ENCODE measurements at places on chromosomes 2 and 18.

DNA sequence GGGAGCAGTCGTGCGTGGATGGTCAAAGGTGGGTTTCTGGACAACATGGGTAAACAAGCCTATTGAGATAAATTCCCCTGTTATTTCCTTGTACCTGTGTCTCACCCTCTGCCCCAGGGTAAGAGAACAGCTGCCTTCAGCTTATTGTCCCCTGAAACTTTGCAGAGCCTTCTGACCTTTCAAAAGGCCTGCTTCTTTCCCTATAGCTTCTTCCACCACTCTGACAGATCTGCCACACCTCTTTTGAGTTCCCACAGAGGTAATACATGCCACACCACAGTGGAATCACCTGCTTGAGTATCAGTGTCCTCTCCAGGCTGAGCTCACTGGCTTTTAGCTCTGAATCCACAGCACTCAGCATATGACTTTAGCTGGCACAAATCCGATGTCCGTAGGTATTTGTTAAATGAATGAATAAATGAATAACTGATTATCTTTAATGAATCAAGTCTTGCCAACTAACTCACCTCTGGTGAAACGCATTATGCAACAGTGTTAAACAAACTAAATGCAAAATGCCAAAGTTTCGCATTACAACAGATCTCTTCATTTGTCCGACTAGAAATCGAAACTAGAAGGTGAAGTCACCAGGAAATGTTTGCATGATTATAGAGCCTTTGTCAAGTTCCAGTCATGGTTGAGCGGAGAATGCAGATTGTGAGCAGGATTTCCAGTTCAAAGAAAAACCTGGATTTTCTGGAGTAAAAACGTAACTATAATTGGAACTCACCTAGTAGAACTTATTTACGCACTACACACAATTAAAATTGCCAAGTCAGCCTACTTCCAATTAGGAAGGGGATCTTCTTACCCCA lies 16.4 kb downstream of the DYNAP start:
- DNase-seq, result peak; percentile 99

GRCh38 chr2:161136696-161137324 lies 23.4 kb upstream of the TANK start:
- DNase-seq, result peak; percentile 80

DNA sequence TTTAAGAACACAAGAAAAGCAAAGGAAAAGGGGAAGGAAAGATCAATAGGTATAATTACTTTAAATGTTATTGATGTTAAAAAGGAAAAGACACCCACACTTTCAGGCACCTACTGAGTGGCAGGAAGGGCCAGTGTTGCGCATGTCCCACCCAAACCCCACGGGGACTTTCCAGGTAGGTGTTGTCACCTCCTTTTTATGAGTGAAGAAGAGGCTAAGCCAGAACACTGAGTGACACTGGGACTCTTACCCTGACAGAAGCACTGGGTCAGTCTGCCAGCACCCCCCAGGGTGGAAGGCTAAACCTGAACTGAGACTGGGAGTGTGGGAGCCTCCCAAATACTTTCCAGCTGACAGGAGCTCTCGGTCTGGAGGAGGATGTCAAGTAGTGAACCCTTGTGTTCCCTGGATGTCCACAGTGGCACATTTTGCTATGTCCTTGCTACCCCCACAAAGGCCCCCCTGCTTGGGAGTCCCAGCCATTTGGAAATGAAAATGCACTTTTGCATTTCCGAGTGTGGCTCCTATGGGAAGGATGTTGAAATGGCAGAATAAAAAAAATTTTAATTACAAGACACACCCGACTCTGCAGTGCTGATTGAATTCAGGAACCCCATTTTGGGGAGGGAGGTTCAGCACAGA lies 90.9 kb upstream of the SMAD2 start:
- DNase-seq, result no peak

GRCh38 chr2:120759543-120760331 lies 24.1 kb downstream of the GLI2 start:
- DNase-seq, result no peak

DNA sequence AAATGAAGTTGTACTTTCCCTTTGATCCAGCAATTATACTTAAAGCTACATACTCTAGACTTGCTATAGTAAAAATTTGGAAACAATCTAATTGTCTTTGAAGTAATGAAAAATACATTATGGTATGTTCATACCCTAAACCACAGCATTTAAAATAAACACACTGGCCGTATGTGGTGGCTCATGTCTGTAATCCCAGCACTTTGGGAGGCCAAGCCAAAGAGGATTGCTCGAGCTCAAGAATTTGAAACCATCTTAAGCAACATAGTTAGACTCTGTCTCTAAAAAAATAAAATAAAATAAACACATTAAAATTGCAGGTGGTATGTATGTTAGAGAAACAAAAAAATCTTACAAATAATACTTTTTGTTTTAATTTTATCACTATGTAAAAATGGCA lies 208.1 kb upstream of the KLHL14 start:
- no peak for DNase-seq

GRCh38 chr2:226888378-226888965 lies 52.6 kb downstream of the RHBDD1 start:
- DNase-seq, result no peak

DNA sequence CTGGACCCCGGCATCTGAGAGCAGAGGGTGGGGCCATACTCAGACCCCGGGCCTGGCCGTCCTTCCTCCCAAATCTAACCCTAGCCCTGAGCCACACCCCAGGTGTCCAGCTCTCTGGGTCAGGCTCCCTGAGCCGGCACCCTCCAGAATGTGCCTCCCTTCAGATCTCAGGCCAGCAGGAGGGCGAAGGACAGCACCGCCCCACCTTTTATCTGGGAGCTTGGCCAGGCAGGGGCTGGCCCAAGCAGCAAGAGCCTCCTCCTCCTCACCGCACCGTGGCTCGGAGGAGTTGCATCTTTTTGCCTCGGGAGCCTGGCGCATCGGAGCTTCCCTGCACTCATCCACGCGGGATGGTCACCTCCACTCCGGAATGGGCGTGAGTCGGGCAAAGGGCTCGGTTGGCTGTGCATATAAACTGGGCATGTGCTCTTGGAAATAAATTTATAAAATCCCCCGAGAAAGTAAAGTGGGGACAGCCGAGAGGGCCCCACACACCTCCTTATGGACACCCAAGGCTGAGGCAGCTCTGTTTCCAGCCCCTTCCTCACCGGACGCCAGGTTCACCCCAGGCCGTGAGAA lies 69.1 kb upstream of the CTDP1 start:
- no peak for DNase-seq

DNA sequence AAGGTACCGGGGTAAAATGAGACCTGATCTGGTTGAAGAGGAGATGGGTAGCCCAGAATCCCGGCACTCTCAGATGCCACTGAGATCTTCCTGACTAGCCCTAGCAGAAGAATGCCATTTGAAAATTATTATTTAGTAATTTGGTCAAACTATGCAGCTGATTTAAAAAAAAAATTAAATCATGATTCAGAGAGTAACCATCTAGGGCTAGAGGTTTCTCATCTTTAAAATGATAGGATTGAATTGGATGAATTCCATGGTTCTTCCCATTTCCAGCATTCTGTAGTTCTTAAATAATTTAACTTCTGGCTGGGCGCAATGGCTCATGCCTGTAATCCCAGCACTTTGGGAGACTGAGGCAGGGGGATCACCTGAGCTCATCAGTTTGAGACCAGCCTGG lies 106.1 kb downstream of the MYO1B start:
- no peak for DNase-seq

DNA sequence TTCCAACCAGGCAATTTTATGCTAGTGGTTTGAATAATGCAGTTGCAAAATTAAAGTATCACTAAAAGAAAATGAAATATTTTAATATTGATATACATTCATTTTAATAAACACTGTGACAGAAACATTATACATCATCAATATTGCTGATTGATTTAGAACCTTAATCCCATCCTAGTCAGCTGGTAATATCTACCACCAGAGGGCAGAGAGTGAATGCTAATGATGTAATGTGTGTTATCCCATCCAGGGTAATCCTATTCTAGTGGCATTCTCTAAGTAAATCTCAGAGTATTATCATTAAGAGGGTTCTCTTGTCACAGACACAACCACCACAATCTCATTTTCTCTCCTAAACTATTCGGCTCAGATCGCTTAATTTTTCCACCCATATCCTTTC lies 477.4 kb downstream of the CPS1 start:
- DNase-seq, result peak; percentile 6

DNA sequence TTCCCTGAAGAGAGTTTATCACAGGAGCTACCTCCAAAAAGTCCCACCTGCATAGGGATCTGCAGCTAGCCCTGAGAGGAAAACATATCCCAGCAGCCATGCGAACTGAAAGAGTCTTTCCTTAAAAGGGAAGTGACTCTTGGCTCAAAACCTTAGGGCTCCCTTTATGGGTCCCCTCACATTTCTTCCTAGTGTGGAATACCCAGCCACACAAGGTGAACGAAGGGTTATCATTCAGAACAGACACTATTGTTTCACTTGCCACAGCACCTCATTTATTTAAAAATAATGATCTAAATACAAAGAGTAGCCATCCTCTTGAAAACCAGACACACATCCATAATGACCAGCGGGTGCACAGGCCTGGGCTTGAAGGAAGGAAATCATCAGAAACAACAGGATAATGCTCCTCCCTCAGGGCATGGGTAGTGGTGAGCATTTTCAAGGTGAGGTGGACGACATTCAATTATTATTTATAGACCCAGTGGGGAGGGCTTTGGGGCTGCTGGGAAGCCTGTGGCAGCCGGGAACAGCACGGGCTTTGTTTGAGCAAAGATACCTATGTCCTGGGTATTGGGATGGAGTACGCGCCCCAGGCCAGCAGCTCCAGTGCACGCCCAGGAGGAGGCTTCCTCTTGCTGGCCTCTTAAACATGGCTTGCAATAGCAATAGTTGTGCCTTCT lies 119.0 kb upstream of the ITGA6 start:
- no peak for DNase-seq

DNA sequence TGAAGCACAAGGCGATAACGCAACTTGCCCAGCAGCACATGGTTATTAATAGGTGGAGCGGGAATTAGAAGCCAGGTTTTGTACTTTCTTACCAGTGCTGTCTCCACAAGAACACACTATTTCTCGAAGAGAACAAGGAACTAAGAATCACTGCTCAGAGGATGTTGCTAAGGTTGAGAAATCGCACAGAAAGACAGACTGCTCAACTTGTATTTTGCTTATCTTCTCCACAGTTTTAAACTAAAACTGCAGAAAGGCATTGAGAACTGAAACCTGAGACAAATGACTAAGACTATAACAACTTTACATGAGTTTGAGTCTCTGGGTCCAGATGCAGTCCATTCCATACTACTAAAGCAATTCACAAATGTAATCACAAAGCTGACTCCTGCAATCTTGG lies 6.2 kb downstream of the PRKD3 start:
- no peak for DNase-seq

DNA sequence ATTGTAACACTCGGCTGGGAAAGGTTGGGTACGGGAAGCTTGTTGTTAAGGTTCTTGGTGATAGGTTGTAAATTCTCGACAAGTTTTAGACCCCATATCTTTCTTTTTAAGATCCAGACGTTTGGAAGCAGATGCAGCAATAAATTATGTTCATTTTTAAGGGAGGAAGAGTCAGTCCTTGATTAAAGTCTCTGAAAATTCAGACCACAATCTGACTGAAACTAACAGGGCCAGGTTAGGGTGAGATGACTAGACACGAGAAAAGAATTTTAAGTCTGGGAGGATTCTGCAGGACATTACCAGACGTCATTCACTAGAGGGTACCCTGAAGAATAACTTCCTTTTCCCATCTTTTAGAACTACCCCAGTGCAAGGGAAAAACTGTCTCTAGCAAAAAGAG lies 16.1 kb downstream of the WIPF1 start:
- no peak for DNase-seq

GRCh38 chr2:43239981-43240765 lies 13.8 kb upstream of the ZFP36L2 start:
- no peak for DNase-seq
